ENCODE measurements at places on chromosomes 4 and X.

DNA sequence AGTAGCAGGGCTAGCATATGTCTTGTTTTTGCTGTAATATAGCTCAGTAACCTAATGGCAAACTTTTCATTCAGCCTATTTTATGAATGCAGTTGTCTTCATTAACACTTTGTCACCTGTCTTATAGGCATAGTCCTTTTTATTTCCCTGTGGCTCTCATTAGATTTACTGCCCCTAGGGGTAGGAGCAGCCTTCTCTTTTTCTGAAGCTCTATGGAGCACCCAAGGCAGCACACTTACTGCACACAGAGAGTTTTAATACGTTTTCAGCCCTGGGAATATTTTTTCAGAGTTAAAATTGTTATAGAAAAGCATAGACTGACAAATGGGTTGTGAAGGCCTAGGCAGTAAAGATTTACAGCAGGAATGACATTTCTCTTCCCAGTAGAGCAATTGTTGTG is 406.8 kb downstream of the TMA16 start:
- no peak for DNase-seq

DNA sequence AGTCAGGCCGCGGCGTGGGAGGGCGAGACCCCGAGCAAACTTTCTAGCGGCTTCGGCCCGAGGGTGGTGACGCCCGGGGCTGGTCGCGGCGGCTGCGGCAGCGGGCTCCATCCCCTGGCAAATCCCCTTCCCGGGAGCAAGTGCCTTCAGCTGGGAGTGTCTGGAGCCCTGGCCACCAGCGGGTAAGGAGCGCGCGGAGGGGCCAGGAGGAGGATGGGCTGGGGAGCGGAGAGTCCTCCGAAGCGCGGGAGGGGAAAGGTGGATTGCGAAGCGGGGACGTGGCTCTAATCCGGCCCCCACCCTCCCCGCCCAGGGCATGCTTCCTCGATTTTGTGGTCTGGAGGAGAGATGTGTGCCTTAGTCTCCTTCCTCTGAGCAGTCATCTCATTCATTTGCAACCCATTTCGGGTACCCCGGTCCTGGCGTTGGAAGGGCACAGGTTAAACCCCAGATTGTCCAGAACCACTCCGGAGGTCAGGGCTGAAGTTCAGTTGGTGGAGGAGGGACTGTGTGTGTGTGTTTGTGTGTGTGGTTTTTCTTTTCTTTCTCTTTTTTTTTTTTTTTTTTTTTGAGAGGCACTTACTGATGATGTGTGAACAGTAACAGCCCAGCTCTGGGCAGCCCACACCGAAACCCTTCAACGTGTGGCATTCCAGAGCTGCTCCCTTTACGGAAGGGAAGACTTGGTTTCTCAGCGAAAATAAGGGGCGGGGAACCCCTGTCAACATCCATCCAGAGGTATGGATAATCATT is 516 bp downstream of the SGMS2 start:
- no peak for DNase-seq

DNA sequence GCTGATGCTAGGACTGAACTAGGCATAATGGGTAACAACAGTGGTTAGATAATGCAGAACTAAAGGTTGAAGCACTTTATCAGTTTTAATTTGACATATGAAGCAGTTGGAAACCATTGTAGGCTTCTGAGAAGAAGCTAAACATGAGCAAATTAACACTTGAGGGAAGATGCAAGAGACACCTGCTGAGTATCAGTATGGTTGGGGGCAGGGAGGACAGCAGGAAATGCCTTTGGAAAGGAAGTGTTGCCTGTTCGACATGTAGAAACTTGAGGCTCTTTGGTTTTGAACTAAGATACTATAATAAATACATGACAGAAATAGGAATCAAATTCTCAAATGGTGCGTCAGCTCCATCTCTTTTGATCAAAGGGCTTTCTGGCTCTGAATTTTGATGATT is 115.6 kb downstream of the FHIP1A start:
- no peak for DNase-seq

DNA sequence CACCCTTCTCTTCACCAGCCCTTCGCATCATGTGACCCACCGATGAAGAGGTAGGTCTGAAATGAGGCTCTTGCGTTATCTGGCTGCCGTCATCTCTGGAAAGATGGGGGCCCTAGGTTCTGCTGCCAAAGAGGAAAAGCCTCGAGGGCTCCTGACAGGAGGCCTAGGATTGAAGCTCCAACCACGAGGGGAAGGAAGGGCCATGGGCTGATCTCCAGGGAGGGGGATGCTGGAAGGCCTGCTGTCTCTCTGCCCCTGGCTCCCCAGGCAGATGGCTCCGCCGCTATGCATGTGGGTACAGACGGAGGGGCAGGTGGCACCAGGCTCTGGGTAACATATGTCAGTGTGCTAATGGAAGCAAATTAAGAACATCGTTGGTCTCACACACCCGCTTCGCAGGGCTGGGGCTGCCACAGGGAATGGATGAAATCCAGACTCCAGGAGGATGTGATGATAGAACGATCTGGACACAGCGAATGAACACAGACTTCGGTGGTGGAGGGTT is 44.9 kb downstream of the AFAP1 start:
- DNase-seq, result no peak

- DNase-seq, result no peak
Observed at GRCh38 chr4:24922416-24922815, 9.6 kb upstream of the CCDC149 start.

DNA sequence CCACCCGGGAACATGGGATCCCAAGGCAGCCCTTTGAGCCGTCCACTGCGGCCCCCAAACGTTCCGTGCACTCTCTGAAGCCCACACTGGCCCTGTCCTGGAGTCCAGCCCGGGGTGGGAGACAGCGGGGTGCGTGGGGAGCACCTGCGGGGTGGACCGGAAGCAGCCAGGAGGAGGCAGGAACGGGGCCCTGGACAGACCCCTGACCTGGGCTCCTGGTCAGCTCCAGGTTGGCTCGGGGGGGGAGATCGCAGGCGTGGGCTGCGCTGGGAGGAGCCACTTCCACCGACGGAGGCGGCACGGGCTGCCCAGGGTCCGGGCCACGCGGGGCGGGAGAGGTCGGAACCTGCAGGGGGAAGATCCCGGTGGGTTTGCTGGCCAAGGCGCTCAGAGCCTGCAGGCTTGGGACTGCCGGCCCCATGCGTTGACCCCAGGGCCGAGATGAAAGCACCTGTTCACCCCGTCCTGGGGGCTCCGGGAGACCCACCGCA is 5.7 kb upstream of the PLCXD1 start:
- DNase-seq, result peak; percentile 8

DNA sequence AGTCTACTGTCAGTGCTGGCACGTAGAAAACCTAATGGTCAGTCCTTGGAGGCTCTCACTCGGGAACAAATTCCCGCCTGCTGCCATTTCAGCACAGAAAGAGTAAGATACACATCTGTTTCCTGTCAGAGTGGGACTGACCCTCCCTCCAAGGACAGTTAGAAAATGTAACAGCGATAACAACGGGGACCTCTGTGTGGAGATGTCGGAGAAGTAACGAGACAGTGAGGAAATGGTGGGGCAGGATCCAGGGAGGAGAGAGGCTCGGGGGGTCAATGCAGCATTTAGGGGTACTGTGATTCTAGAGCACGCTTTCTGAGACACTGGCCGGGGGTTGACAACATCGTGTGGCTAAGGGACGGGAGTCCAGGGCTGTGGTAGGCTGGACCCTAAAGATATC is 36.0 kb upstream of the SORCS2 start:
- DNase-seq, result no peak

DNA sequence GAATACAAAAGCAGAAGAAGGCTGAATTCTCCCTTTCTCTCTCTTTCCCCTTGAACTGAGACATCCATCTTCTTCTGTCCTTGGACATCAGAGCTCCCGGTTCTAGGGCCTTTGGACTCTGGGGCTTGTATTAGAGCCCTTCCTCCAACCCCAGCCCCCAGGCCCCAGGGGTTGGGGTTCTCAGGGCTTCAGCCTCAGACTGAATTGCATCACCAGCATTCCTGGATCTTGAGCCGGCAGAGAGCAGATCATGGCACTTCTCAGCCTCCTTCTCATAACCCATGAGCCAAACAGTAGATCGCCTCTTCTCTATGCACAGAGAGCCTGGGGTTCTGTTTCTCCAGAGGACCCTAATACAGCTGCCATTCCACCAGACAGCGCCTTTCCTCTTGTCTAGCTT is 25.3 kb upstream of the CLDN24 start:
- DNase-seq, result no peak

DNA sequence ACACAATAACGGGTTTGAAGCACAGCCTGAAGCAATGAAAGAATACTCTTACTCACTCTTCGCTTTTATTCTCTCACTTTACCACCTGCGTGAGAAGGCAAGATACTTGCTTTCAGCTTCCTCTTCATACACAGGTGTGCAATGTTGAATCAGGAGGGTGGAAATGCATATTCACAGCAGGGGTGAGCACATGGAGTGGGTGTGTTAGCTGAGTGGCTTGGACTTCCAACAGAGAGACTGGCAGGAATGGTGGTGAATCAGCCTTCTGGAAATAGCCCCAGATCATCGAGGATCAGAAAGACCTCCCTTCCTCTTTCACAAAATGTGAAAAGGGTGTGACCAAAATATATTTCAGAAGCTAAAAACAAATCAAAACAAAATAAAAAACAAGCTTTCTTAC is 521.2 kb downstream of the STIM2 start:
- no peak for DNase-seq

- no peak for DNase-seq
Observed at GRCh38 chr4:112953262-112953661, 96.2 kb upstream of the ANK2 start.

GRCh38 chrX:38893441-38893840 is 92.2 kb downstream of the MID1IP1 start:
- DNase-seq, result no peak

- DNase-seq, result no peak
Observed at GRCh38 chr4:174314770-174315169, 31.1 kb downstream of the CEP44 start.

DNA sequence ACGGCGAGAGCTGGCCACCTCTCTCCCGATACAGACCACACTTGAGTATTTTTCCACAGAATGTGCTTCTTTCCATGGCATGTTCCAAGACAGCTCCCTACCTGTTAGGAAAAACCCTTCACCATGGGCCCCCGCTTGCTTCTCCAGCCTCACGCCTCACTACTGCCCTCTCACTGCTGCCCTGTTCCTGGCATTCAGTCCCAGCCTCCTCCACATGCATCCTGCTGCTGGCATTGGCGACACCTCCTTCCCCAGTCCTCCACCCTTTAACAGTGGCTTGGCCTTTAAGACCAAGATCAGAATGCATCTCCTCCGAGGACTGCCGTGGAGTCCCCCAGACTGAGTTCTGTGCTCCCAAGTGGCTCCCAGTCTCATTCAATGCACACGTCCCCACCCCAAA is 10.7 kb downstream of the PNMA6F start:
- no peak for DNase-seq

GRCh38 chr4:110613745-110614144 is 9.1 kb downstream of the PITX2 start:
- DNase-seq, result no peak

DNA sequence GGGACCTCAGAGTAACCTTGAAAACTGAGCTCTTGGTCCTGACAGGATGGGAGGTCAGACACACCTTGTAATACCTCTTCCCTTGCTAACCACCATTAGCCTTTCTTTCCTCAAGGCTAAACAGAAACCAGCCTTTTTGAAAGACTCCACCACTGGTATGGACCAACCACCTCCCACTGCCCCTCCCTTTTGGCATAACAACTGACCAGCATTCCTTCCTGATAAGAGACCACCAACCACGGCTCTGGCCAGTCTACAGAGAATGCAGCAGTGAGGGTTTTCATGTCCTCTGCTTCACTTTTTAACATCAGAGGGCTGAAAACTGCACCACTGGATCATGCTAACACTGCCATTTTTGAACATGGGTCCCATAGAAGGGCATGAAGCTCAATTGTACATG is 100.2 kb upstream of the MID1IP1 start:
- DNase-seq, result no peak

DNA sequence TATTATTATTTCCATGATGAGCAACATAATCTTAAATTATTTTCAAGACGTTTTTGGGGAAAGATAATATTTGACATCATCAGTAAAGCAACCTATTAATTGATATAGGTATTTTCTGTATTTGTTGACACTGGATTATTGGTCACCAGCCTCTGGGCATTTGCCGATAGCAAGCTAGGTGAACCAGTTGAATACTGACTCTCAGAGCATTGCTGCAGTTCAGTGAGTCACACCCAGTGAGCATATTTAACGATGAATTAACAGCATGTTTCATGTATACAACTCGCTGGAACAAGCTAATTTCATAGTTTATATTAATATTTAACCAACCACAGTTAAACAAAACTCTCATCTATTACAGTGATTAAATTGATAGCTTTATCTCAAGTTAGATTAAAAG is 1006.0 kb upstream of the DIAPH2 start:
- DNase-seq, result no peak

- DNase-seq, result no peak
Observed at GRCh38 chrX:115602729-115603389, 41.9 kb downstream of the PLS3 start.

DNA sequence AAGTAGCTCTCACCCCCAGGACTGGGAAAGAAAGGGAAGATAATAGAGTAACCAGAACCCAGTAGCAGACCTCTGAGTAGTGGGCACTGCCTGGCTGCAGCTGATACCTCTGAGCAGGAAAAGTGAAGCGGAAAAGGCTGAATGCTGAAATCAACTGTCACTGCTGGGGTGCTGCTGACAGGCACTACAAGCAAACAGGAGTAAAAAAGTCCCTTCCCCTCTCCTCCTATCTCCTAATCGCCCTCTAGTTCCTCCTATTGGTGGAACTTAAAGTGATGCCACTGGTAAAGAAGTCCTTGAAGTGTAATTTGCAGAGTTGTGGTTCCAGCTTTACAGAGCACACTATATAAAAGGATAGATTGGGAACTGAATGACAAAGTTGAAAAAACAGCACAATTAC is 32.8 kb upstream of the GLRB start:
- DNase-seq, result no peak

DNA sequence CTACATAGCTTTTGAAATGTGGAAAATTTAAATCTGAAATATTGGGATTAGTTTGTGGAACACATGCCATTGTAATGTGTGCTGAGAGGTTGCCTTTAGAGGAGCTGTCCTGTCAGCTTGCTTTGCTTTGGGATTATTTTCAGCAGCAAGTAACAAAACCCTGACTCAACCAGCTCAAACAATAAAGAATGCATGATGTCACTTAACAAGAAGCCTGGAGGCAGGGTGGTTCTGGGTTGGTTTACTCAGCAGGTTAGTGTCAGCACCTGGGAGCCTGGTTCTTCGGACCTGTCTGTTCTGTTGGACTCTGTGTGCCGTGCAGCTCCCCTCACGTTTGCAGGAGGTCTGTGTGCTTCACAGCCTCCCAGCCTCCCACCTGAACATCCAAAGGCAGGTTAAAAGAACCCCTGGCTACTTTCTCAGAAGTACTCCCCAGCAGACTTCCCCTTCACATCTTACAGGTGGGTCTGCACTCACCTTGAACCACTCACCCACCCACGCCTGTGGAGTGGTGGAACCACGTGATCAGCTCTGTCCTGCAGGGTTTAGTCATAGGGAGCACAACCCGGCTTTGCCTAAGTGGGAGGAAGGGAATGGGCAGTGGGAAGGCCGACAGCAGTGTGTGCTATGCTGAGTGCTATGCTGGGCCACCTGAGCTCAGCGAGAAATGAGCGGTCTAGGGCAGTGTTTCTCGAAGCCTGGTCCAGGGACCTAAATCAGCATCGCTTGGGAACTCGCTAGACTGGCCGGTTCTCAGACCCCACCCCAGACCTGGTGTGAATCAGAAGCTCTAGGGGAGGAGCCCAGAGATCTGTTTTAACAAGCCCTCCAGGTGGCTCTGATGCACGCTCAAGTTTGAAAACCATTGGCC is 20.4 kb downstream of the TMEM131L start:
- DNase-seq, result no peak

GRCh38 chrX:149908308-149908707 is 21.1 kb upstream of the HSFX4 start:
- no peak for DNase-seq

- DNase-seq, result no peak
Observed at GRCh38 chrX:140092121-140092520, 126.8 kb upstream of the CXorf66 start.

GRCh38 chr4:142242156-142242555 is 603.9 kb downstream of the INPP4B start:
- DNase-seq, result no peak
